ENCODE measurements at places on chromosomes 11 and 22.
A peak's percentile ranks its signal among the peaks of the same experiment; 100 is the strongest.

DNA sequence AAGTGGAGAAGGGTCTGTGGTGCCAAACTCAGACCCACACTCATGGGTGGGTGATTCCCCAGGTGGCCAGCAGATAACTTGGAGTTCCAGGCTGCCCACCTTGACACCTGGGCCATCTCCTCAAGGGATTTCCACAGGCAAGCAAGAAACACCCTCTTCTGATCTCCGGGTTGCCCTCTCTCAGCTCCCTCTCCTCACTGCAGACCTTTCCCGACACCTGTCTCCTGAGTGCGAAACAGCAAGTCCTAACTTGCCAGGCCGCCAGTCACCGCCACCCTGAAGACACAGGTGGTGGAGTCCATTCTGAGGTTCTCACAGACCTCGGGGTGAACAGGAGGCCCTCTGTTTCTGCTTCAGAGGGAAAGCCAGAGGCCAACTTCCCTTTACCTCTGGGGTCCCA is 16.6 kb downstream of the GALNT18 start:
- DNase-seq = no peak

- peak; percentile 37 for DNase-seq
These were observed 71.9 kb upstream of the GRAMD1B start for GRCh38 chr11:123357990-123358827.

GRCh38 chr11:65132988-65133700 is 1.2 kb downstream of the SYVN1 start:
- no peak for DNase-seq

GRCh38 chr22:43852573-43853327 is 9.6 kb downstream of the SULT4A1 start:
- DNase-seq = no peak

GRCh38 chr11:12196872-12197271 is 86.5 kb downstream of the MICAL2 start:
- DNase-seq = no peak

DNA sequence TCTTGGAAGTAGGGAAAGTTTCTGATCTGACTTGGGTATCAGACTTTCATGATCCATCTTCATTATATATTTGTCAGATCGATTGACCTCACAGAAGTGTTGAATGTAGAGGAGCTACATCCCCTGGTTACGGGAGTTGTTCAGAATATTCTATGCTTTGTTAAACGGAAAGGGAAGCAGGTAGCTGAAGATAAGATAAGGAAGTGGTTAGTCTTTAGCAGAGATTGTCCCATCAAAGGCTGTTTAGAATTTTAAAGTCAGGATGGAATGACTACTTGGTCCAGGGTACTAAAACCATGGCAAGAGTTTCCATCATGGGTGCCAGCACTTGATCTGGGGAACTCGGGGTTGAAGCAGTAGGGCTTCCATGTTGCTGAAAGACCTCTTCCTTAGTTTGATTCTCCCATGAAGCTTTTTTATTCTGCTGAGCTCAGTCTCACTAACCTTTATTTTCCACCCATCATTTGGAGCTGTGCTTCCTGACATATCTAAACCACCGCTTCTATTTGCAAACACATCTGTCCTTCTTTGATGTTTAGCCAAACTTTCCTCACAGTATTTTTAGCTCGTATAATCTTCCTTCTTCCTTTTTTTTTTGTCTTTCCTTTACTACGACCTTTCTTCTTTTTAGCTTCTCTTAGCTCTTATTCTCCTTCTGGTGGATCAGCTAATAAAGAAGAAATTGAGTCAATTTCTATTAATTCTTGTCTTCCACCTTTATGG is 4.0 kb upstream of the C22orf31 start:
- DNase-seq = no peak

- DNase-seq = no peak
These were observed 26.9 kb downstream of the MICAL3 start for GRCh38 chr22:17997456-17997855.

All from fibroblast of skin of abdomen (primary cell).